ENCODE measurements at places on chromosomes 5 and 9.

DNA sequence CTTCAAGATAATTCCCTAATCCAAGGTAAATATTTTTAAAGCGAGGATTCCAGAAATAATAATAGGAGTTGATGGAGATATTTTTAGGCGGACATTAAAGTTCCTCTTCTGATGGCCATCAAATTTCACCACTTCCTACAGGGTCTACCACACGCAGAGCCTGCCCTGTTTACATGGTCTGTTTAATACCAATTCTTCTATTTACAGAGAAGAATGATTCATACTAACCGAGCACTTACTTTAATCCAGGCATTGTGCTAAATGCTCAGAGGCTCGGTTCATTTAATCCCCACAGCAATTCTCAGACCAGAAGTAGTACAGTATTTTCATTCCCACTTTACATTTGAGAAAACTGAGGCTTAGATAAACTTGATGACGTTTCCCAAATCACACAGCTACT is 3.0 kb upstream of the ITGA1 start:
- no peak for DNase-seq

- no peak for DNase-seq
Measured at GRCh38 chr9:15243081-15243480, 63.9 kb downstream of the TTC39B start.

- peak; percentile 4 for DNase-seq
Measured at GRCh38 chr5:72244862-72245371, 75.1 kb downstream of the MRPS27 start.

- no peak for DNase-seq
Measured at GRCh38 chr9:14824481-14824880, 85.7 kb downstream of the FREM1 start.

DNA sequence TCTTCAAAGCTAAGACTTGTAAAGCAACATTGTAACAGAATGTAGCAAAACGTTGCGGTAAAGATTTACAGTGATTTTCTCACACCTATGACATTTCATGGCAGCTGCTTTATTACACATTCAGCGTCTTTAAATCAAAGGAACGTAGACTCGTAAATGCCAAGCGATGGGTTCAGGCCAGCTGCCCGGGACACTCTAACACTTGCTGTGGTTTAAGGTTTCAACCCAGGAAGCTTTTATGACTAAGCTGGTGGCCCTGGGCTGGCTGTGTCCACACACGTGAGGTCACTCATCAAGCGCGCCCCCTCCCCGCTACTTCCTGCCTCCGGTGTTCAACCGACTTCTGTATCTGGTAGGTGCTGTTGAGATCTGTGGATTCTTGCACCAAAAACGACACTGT is 2.5 kb downstream of the SLC6A18 start:
- DNase-seq, result peak; percentile 16

DNA sequence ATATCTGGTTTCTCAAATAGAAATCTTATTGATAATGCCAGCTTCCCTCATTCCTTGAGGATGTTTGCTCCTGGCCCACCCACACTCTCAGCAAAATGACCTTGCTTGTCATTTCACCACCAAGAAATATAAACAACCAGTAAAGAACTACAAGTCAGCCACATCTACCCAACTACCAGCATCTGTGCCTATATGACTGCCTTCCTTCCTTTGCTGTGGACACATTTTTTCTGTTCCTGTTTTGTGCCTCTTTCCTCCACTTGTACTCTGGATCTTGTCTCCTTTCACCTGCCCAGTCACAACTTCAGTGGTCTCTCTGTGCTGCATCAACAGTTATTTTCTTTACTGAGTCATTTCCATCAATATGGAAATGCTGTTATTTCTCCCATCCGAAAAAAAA is 20.3 kb downstream of the KIF2A start:
- DNase-seq, result no peak

DNA sequence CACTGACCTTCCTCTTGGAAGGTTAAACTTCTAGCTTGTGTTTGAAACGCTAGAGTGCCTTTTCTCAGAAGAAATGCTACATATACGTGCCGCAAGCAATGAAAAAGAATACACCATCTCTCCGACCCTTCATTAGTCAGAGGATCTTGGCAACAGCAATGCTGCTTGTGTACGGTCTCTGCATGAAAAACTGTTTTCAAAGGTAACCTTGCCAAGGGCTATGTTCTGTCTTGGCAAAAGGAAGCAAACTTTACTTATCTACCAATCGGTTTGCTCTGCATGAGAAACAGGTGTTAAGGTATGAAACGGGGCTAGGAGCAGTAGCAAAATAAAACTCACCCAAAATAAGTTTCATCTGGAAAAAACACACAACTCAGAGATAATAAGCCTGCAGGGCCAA is 297.8 kb downstream of the FBXL17 start:
- DNase-seq, result no peak

DNA sequence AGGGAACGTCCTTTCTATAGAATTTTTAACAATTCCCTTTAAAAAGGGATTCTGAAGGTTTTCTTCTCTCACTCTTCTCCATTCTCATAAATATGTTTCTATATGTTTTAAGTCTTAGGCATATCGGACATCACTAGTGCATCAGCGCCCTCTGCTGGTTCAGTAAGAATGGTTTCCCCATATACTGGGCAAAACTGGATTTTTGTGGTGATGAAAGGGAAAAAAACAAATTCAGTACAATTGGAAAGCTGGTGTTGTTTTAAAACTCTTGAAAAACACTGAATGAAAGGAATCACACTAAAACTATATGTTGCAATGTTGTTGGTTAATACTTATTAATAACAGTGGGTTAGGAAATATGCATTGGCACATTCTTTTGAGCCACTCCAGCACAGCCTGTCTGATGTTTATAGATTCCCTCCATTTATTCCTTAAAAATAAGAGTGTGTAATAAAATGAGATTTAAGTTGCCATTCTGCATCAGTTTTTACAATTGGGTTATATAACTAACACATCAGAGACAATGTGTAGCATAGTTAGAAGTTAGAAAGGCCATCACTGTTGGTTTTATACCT is 15.8 kb downstream of the CWC27 start:
- DNase-seq, result peak; percentile 28

DNA sequence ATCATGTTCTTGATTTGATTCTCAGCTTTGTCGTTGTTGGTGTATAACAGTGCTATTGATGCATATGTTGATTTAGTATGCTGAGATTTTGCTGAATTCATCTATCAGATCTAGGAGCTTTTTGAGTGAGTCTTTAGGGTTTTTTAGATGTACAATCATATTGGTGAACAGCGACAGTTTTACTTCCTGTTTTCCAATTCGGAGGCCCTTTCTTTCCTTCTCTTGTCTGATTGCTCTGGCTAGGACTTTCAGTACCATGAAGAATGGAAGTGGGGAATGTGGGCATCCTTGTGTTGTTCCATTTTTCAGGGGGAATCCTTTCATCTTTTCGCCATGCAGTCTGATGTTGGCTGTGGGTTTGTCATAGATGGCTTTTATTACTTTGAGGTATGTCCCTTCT is 100.4 kb downstream of the SGCD start:
- DNase-seq, result no peak

GRCh38 chr5:74149395-74149794 is 491.1 kb downstream of the ENC1 start:
- DNase-seq, result peak; percentile 8

DNA sequence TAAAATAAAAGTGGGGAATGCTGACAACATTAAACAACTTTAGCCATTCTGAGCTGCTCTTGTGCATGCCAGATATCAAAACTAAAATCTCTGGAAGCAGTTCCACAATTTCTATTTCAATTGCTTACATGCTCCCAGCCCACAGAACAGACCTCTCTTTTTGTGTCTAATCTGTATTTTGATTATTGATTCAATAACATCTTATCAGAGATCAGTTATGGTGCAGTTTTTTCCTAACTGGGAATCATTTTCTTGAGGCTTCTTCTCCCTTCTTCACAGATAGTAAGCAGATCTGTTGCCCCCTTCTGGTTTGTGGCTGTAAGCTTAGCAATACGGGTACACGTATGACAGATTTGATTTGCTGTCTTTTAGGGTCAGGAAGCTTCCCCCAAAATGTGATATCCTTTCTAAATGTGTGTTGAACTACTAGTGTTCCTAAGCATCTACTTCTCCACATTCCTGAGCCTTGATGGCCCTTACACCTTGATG is 39.4 kb downstream of the MRPS27 start:
- no peak for DNase-seq

DNA sequence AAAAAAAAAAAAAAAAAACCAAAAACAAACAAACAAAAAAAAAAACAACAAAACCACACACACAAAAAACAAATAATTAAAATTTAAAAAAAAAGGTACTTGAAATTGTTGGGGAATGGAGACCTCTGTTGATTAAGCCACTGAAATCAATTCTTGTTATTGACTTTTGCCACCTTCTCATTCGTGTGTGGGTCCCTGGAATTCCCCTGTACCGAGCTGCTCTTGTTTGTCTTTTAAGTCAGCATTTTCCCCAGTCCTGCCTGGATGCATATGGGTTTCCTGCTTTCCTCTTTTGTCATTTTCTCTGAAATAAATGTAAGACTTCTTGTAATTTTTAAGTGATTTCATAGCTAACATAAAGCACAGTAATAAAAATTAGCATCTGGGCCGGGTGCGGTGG is 45.5 kb downstream of the GPBP1 start:
- DNase-seq, result no peak

GRCh38 chr5:101390151-101390908 is 487.2 kb upstream of the ST8SIA4 start:
- peak; percentile 19 for DNase-seq

GRCh38 chr9:133731876-133732638 is 6.1 kb downstream of the SARDH start:
- no peak for DNase-seq

GRCh38 chr5:172946146-172946545 is 13.1 kb upstream of the RPL26L1 start:
- no peak for DNase-seq

- no peak for DNase-seq
Measured at GRCh38 chr5:92939428-92939827, 641.6 kb downstream of the NR2F1-AS1 start.

GRCh38 chr5:87674235-87674634 is 261.5 kb upstream of the CCNH start:
- DNase-seq, result no peak

DNA sequence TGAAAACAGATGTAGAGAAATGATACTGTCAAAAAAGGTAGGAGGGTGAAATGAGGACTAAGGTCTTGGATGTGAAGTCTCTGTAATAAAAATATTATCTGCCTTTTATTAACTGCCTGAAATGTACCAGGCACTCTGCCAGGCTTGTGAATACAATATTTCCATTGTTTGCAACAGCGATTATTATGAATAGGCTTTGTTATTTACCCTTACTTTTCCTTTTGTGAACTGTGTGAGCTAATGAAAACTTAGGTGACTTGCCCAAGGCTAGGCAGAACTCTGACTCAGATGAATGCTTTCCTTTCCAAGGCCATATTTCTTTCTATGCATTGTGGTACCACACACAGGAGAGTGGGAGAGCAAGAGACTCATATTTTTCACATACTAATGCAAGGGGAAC is 204.1 kb downstream of the CDH12 start:
- DNase-seq, result no peak

- no peak for DNase-seq
Measured at GRCh38 chr5:37873988-37874387, 34.1 kb upstream of the GDNF start.

DNA sequence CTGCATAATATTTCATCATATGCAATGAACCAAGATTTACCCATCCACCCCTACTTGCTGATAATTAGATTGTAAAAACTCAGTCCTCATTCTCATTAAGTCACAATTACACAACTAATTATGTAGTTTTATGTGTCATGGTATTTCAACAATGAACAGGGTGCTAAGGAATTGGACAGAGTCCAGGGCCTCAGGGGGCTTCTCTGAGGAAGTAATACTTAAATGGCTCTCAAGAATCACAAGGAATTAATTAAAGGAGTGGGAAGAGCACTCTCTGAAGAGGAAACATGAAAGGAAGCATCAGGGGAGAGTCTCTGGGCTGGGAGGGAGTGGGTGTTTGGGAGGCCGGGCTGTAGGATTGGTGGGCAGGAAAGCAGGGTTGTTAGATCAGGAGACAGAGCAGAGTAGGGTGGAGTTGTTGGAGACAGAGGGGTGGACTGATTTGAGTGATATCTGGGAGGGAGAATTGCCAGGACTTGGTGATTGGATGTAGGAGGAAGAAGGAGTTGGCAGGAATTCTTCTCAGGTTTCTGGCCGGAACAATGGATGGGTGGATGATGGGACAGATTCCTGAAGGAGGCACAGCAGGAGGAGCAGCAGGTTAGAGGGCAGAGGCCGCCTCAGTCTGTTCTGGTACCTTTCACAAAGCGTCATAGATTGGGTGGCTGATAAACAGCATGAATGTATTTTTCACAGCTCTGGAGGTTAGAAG is 23.0 kb upstream of the NSG2 start:
- DNase-seq, result no peak

DNA sequence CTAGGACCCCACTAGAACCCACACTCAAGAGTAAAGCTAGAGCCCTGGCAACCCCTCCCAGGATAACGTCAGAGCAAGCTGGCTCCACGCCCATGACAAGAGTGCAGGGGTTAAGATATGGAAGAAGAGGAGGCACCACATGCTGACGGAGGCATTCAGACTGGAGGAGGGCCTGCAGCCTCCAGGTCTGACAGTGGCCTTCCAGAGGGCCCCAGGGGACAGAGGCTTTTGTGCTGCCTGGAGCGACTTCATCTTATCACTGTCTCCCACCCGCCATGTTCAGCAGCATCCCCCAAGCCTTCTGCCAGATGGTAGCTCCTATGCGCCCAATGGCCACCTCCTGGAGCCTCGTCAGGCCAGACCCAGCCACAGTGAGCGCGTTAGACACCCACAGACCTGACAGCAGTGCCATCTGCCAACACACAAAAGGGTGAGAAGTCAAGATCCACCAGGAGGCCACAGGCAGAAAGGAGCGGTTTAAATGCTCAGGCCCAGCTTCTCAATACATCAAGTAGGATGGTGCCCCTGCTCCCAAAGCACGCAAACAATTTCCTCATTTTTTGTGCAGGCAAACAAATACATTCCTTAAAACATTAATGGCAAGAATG is 65.8 kb downstream of the C5orf15 start:
- DNase-seq, result no peak

GRCh38 chr9:21265421-21266189 is 25.8 kb upstream of the IFNA14 start:
- no peak for DNase-seq

DNA sequence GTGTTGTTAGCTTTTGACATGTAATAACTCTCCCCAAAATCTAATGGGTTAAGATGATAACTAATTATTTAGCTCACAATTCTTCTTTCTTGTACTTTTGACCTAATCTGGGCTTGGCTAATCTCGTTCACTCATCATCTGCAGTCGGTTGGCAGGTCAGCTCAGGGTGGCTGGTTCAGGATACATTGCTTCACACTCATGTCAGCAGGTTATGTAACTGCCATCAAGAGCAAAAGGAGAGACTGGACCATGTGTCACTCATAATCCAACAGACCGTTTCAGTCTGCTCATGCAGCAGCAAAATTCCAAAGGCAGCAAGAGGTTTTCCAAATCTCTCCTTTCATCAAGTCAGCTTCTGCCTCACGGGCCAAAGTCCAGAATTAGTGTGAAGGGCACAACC is 998.4 kb upstream of the CTNND2 start:
- DNase-seq, result no peak

GRCh38 chr5:154403776-154404387 is 41.9 kb upstream of the SAP30L start:
- no peak for DNase-seq

GRCh38 chr5:107330903-107331302 is 339.8 kb downstream of the EFNA5 start:
- DNase-seq, result no peak

GRCh38 chr9:15642369-15642962 is 89.6 kb downstream of the CCDC171 start:
- no peak for DNase-seq

GRCh38 chr5:1737790-1738405 is 61.7 kb downstream of the MRPL36 start:
- DNase-seq, result peak; percentile 32

- peak; percentile 55 for DNase-seq
Measured at GRCh38 chr9:114108016-114108833, 9.1 kb upstream of the KIF12 start.
